ENCODE measurements at places on chromosomes 6 and 20. TPM values are rescaled to one million over a fixed set of nuclear protein-coding genes. Genes with fewer than 3 reads are reported as not detected.

Gene RAB44
- polyA plus RNA-seq: 0.05 TPM

Gene NOL4L
- 14.8 TPM for polyA plus RNA-seq

Gene YTHDF1
- polyA plus RNA-seq: 25.2 TPM

Gene NDUFAF5
- polyA plus RNA-seq: 20.9 TPM

Gene EPPIN
- polyA plus RNA-seq: not detected

Gene SRC
- polyA plus RNA-seq: 16.6 TPM

Gene FANCE
- polyA plus RNA-seq: 20.8 TPM

Gene CLVS2
- 0.34 TPM for polyA plus RNA-seq

Gene MAK
- polyA plus RNA-seq: 0.51 TPM

Gene ARFGEF2
- polyA plus RNA-seq: 12.9 TPM

Gene SOBP
- polyA plus RNA-seq: 16.5 TPM

Gene ANGPT4
- 0.04 TPM for polyA plus RNA-seq

Gene OLIG3
- not detected for polyA plus RNA-seq

Gene VGLL2
- 93.8 TPM for polyA plus RNA-seq

Gene GJA10
- not detected for polyA plus RNA-seq

Gene TRIM10
- 0.48 TPM for polyA plus RNA-seq

Gene CYP21A2
- polyA plus RNA-seq: 1.0 TPM

All from forelimb muscle (tissue), 1 donor.